ENCODE measurements at places on chromosomes 7 and 10.
A peak's percentile ranks its signal among the peaks of the same experiment; 100 is the strongest.

DNA sequence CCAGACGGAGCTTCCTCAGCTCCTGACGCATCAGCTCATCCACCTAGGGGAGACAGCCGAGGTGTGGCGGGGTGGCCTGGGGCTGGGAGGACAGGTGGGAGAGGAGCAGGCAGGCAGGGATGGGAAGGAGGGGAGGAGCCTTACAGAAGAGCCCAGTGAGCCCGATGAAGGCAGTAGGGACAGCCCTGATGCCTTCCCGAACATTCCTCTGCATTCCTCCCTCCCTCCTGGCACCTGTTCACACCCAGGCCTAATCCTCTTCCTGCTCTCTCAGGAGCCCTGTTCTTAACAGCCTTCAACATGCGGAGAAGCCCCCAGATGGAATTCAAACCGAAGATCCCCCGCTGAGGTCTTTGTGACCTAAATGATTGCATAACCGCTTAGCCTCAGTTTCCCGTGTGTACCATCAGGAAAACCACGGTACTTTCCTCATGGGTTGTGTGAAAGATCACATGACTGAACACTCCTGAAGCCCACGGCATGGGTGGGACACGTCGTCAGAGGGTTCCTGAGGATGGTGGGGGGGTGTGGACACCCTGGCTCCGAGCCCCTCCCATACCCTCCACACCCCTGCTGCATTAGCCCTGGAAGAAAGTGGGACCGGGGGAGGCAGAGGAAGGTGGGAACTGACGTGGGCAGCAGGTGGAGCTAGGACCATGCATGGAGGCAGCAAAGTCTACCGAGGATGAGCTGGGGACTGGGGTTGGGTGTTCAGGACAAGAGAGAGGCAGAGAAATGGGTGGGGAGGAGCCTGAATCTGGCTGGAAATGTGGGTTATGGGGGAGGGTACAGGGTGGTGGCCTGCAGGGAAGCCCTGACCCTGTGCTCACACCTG, 8.8 kb upstream of the ASB10 start:
- no peak for DNase-seq

DNA sequence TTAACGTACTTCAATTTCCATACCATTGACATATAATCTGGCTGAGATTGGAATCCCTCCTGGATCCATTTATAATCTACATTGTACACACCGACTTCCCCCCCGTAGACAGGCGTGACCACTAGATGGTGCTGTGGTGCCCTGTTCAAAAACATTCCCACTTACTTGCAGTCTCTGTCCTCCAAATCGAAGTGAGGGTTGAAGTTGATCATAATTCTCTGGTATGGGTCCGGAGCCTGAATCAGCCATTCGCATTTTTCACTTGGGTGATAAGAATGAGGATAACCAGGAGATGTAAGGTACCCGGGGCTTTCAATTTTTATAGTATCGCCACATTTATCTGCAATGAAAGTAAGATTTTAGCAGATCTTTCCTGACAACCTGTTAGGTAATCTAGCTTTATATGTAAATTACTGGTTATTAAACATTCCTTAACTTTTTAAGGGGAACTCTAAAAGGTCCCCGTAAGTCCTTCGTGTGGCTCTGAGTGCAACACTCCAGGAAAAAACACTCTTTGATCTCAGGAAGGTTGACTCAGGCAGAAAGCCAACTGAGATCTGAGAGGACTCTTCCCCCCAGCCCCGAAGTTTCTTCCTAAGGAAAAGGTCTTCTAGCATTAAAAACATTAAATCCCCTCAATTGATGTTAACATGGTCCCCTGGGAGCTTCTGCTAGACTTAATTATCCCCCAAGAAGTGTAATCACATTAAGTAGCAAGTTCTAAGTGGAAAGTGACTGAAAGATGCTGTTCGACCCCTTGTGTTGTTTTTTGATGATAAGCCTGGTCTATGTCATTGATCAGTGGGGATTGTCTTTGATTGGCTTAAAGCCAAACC, 3.7 kb downstream of the NRP1 start:
- peak; percentile 74 for DNase-seq

GRCh38 chr10:106761906-106762305, 402.6 kb downstream of the SORCS1 start:
- no peak for DNase-seq

DNA sequence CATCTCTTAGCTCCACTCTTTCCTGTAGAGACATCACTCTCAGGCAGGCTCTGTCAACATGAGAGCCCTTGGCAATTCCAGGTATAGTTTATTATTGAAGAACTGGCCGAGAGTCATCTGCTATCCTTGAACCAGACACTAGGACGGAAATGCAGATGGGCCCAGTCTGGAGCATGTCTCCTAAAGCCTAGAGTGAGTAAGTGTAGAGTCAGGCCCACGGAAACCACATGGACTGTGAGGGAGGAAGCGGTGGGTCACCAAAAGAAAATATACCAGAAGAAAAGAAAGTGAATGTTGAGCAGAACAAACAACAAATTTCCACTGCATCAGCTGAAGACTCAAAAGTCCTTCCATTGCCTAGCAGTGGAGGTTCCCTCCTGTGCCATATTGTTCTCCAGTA, 15.7 kb upstream of the RELN start:
- no peak for DNase-seq

GRCh38 chr7:114392686-114393085, 21.9 kb upstream of the FOXP2 start:
- no peak for DNase-seq

DNA sequence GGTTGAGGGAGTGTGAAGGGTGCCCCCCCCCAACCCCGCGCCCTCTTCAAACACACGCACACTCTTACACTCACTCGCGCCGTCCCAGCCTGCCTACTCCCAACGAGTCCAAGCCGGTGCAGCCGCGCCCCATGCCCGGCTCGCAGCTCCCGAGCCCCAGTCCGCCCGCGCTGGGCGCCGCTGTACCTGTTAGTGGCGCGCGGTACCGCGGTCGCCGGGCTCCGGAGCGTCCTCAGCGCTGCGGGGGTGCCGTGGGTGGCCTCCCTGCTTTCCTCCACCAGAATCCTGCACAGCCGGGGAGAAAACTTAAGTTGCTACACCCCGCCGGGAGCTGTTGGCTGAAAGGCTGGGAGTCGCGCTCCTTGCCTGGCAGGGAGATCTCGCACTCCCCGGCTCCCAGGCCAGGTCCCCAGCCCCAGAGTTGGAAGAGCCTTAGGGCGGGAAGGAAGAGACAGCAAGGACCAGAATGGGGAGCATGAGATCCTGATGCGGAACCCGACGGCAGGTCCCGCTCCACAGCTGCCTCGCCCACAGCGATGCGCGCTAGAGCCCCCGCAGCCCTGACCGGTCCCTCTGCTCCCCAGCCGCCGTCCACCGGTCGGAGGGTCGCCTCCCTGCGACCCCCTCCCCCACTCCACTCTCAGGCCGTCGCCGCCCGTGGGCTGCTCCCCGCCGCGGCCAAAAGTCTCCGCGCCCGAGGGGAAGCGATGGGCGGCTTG, 863 bp downstream of the ST8SIA6 start:
- DNase-seq, result peak; percentile 48

GRCh38 chr7:114875186-114875585, 46.7 kb upstream of the MDFIC start:
- DNase-seq, result no peak

GRCh38 chr7:14717816-14718215, 184.7 kb downstream of the DGKB start:
- no peak for DNase-seq

DNA sequence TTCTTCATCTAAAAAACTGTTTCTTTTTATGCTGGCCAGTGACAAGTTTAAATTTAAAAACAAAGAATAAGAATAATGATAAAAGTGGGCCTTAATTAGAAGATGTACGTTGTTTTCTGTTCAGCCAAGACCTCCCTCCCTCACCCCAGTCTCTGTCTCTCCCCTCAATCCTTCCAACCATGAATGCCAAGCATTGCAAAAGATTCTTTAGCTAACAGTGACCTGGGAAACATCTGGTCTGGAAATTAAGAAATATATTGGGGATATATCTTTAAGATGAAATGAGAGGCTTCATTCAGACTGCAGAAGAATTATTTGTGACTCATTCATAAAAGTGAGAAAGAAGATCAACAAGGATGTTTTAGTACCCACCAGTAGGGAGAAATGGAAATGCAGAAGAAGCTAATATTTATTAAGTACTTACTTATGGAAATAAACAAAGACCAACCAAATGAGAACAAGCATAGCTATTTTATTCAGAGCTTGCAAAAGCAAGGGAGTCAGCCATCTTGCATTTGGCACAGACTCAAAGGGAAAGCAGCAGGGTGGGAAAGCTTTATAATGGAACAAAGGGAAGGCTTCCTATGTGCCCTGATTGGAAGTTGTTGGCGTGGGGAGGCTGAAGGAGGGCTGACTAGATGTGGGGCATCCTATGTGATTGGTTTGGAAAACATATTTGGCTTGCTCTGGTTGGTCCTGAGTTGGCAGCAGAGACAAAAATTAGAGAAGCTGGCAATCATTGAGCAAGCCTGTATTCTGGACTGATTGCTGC, 595.4 kb upstream of the GHITM start:
- no peak for DNase-seq

DNA sequence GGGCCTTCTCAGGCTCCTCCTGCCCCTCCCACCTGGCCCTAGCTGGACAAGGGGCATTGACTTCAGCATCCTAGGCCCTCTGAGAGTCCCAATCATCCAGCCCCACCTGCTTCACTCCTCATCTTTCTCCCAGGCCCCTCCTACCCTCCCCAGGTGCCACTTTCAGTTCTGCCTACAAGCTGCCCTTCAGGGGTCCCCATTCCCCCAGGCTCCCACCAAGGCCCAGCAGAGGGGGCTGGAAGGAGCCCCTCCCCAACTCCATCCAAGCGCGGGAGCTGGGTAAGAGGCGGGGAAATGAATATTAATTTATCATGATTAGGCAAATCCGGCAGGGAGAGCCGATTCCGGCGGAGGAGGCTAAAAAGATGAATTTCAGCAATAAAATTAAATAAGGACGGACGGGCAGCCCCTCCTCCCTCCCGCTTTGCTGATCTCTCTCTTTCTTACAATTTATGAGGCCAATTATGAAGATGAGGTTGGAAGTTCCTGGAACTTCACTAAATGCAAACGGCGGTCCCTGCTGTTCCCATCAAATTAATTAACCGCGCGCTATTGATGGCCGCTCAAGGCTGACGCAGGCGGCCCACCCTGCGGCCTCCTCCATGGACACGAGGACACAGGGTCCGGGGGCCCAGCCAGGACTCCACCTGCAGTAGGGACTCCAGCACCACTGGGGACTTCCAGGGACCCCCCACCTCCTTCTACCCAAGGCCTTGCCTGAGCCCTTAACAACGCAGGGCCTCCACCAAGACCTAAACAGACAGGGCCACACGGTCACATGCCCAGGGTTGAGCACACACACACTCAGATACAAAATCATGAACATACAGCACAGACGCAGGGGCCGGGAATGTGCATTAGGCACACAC, 13.9 kb downstream of the POLL start:
- no peak for DNase-seq

DNA sequence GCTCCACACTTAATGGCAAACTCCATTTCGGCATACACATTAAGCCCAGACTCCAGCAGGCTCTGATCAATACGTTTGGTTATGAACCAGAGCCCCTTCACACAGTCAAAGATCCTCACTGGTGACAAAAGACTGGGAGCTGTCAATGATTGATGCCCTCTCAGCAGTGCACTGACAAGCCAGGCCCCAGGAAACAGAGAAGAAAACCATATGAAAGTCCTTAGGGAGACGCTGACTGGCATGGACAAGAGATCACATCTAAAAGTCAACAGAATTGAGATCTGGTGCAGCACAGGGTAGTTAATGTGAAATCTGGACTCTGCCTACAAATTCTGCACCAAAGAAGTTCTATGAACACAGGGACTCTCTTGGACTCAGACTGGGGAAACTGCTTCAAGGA, 600.9 kb upstream of the NRP1 start:
- DNase-seq, result no peak

DNA sequence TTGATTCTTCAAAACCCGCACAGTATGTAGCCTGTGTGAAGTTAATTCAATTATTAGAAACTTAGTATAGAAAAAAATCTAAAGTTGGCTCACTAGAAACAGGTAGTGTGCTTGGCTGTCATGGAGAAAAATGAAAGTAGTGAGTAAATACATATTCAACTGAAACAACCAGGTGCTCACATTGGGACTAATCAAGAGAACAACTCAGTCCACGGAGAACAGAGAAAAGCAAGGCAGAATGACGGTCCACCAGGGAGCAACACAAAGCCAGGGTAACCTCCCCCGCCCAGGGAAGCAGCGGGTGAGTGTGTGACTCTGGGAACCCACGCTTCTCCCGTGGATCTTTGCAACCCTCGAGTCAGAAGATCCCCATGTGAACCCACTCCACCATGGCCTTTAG, 300.5 kb downstream of the SORCS1 start:
- no peak for DNase-seq

DNA sequence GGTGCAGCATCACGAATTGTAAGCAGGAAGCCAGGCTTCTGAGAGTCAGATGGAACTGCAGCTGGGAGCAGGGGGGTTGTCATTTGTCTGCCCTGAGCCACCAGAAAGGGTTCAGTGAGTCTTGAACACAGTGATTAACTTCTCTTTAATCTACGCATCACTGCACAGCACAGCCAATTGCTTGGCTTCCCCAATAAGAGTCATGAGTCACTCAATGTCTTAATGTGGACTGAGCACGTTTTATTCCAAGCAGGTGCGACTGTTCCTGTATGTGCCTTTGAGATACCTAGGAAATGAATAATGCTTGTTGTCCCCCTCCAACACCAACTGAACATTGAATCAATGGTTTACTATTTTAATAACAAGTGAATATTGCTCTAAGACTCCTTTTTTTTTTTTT, 26.0 kb upstream of the PLEKHA1 start:
- no peak for DNase-seq

DNA sequence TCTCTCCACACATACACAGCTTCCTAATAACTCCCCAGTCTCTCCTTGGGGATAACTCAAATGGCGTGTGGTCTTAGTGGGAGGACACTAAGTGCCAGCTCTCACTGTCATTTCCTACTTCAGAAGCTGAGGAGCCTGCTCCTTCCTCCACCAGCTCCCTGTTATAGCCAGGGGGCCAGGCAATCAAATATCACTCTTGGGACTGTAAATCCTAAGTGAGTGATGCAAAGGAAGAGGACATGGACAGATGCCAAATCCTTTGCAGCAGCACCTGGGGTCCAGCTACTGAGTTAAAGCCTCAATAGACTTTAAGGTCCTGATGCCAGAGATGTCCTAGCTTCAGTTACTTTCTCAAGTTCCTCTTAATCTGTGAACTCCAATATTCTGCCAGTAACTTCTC, 34.1 kb downstream of the SEM1 start:
- no peak for DNase-seq

- DNase-seq, result no peak
Observed at GRCh38 chr10:30357075-30357801, 8.2 kb upstream of the MTPAP start.

DNA sequence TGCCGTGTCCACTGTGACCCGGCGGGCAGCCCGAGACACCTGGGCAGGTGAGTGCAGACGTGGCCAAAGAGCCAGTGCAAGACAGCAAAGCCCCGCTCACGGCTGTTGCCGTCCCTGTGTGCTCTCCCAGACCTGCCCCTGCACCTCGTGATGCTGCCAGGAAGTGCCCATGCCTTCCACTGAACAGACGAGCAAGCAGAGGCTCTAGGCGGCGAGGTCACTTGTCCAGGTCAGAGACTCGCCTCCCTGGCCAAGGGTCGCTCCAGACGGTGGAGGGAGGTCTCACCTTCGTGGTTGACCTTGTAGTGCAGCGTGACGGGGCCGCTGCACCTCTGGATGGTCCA, 78.2 kb upstream of the GNA12 start:
- DNase-seq, result no peak

GRCh38 chr10:44966129-44966815, 6.7 kb downstream of the RASSF4 start:
- DNase-seq, result no peak
